ENCODE measurements at places on chromosomes 2 and 18.

DNA sequence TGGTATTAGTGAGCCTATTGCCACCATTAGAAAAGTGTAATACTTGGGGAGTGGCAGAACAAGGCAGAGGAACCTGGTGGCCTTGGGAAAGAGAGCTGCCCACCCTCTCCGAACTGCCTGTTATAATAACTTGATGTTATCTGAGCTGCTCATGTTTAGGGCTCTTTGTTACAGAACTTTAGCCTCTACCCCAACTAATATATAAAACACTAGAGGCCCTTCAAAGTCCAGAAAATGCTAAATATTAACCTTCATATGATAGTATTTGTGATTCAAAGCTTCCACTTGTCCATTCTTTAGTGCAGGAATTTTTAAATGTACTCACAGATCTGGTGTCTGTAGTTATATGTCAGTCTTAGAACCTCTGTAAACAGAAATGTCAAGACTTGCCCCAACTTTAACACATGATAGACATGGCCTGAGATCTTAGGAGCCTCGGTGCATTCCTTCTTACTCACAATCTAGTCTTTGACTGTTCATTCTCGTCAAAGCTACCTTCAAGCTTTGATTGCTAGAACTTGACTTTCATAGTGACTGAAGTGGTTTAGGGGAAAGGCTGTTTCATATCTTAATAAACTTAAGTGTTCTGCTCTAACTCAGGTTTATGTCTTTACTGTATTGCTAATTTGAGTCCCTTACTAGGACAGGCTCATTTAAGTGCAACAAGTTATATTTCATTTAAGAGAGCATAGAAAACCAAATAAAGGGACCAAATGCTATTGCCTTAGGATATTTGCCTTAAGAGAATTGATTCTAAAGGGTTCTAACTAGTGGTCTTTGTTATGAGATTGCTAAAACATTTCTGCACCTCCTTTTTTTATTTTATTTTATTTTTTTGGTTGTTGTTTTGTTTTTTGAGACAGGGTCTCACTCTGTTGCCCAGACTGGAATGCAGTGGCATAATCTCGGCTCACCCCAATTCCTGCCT is 41.6 kb downstream of the DDX1 start:
- no peak for DNase-seq

DNA sequence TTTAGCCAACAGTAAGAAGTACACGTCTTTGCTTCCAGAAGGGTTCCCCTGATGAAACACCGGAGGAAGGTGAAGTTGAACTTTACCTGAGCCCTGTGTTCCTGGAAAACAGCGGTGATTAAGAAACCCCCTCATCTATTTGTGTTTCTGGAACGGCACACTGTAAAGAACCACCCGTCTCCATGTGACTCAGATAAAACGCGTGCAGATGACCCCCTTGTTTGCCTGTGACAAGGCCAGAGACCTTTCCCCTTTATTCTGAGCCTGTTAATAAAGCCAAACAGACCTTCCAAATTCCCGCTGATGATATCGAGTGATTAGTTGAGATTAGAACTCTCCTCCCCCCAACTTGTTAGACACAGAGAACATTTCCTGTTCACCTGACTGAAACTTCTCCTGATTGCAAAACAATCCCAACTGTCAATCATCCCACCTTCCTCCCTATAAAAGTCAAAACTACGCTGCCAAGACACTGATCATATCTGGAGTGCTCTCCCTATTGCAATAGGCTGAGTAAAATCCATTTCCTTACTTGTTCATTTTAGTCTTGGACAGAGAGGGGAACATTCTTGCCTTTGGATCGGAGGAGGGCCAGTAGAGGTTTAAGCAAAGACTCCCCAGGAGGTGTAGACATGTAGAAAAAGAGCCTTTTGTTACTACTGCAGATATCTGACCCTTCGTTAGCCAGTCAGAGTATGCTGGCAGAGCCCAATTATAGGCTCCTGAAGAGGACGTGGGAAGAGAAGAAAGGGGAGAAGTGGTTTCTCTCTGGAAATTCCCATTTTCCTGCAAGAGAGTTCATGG is 914 bp upstream of the IWS1 start:
- no peak for DNase-seq

- DNase-seq: no peak
Measured at GRCh38 chr2:1170241-1170640, 219.6 kb downstream of the SNTG2 start.

- DNase-seq: no peak
Measured at GRCh38 chr18:59742325-59743111, 45.3 kb upstream of the CCBE1 start.

DNA sequence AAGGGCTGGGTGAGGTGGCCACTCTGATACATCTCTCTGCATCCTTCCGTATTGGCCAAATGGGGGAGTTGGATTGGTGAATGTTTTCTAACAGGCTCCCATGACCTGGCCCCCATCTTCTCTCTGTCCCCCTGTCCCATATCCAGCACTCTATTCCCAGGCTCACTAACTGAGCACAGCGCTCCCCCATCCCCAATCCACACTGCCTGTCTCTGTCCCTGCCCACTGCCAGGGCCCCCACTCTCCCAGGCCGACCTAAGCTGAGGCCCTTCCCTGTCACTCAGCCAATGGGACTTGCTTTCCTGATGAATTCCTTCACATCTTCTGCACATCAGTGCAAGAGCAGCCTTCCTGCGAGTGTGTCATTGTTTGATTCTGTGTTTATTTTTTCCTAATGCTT is 216.8 kb upstream of the MYT1L start:
- no peak for DNase-seq

GRCh38 chr2:26346454-26347053 is at the start of gene ADGRF3:
Gene ADGRF3 (minus strand): TSS chr2:26346789. CDS start chr2:26346234, 555 bp downstream.
- peak; percentile 73 for DNase-seq

DNA sequence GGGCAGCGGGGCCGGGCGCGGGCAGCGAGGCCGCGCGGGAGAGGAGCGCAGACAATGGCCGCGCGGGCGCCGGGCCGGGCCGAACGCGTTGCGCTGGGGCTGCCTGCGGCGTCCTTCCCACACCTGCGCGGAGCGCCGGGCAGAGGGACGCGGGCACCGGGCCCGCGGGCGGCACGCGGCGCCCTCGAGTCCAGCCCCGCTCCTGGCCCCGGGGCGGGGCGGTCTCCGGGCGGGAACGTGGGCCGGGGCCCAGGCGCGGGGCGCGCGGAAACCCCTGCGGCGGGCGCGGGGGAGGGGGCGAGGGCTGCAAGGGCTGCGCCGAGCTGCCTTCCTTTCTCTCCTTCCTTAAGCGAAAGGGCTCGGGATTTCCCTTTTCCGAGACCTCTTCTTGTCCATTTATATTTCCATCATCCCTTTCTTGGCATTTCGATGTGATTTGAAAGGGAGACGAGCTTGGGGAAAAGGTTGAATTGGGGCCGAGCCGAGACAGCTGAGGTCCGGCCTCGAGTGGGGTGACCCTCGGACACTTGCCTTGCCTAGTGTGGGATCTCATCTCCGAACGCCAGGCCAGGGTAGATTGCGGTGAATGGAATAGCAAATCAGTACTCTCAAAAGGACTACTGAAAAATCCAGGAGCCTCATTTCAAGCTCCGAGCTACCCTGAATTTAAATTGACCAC is 676 bp downstream of the KLHL23 start:
- DNase-seq: peak; percentile 49

DNA sequence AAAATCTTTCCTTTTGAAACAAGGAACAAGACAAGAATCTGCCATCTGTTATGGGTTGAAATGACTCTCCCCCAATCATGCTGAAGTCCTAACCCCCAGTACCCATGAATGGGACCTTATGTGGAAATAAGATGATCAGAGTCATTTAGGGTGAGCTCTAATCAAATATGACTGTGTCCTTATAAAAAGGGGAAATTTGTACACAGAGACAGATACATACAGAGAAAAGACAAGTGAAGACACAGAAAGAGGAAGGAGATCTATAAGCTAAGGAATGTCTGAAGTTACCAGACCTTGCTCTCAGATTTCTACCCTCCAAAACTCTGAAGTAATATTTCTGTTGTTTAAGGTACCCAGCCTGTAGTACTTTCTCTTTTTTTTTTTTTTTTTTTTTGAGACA is 15.7 kb downstream of the TGFBRAP1 start:
- no peak for DNase-seq

Data from NCI-H345 (cell line).